ENCODE measurements at places on chromosomes 16 and 17.

DNA sequence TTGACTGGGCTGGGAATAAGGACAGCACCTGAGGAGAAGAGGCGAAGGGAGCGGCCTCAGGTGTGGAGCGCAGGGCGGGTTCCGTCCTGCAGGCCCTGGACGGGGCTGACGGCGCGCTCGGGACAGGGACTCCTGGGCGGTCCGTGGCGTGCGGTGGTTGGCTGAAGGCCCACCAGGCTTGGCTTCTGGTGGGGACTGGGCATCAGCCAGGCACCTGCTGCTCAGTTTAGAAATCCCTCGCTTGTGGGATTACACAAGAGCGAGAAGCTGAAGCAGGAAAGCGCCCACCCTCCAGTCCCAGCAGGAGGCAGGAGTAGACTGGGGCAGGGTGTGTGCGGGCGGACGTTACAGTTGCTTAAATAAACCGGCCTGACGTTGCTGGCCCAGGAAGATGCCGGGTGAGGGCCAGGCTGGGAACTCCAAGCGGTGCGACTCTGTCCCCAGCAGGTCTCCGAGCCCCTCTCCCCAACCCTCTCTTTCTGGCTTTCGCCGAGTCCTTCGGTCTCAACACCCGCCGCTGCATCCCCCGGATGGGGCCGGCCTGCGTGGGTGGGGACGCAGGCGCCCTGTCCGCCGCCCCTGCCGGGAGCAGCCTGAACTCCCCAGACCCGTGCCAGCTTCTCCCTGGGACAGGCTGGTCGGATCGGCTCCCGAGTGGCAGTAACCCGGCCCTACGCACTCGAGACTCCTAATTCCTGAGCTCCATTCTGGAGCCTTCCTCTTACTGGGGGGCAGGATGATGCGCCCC is 639 bp downstream of the MIF4GD start:
- DNase-seq: peak; percentile 60

- no peak for DNase-seq
Observed at GRCh38 chr17:60538726-60539125, 12.7 kb upstream of the APPBP2 start.

GRCh38 chr16:53154513-53154912 is 99.7 kb downstream of the CHD9 start:
- DNase-seq: no peak

GRCh38 chr17:32302037-32302436 is 36.4 kb downstream of the RHBDL3 start:
- DNase-seq: no peak

DNA sequence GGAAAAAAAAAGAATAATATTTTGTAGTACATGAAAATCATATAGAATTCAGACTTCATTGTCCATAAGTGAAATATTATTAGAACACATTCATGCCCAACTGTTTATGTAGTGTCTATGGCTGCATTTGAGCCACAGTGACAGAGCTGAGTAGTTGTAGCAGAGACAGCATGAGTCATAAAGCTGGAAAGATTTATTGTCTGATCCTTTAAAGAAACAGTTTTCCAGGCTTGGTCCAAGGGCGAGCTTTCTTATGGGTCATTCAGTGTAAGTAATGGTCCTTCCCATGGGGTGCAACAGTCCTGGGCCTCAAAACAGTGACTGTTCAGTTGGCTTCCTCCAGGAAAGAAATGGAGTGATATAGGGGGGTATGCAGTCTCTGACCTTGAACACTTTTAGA is 260.2 kb downstream of the HS3ST4 start:
- no peak for DNase-seq

- peak; percentile 74 for DNase-seq
Observed at GRCh38 chr16:70395345-70395901, 43.5 kb downstream of the ST3GAL2 start.

DNA sequence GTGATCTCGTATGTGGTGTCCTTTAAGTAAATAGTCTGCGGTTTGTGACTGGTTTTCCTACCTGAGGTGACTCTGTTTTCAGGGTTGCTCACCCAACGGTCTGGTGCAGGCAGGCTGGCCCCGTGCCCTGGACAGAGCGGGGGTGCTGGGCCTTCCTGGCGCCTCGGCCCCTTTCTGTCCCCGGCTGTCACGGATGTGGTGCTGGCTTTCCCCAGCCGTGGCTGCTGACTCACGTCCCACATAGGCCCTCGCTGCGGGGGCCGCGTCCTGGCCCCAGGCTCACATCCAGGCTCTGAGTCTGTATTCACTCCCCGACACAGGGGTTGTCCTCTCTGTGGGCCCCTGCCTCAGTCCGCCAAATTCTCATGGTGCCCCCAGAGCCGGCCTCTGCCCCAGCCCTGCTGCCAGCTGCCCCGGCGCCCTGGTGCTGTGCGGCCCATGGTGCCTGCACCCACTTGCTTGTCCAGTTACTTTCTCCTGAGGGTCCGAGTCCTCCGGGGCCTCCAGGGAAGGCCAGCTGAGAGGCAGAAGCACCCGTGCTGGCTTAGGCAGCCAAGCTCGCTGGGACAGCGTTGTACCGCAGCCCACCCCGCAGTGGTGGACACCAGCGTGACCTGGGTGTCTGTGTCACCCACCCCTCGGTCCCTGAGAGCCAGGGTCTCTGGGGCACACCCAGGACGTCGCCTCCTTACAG is 5.9 kb downstream of the CHMP6 start:
- DNase-seq: no peak

DNA sequence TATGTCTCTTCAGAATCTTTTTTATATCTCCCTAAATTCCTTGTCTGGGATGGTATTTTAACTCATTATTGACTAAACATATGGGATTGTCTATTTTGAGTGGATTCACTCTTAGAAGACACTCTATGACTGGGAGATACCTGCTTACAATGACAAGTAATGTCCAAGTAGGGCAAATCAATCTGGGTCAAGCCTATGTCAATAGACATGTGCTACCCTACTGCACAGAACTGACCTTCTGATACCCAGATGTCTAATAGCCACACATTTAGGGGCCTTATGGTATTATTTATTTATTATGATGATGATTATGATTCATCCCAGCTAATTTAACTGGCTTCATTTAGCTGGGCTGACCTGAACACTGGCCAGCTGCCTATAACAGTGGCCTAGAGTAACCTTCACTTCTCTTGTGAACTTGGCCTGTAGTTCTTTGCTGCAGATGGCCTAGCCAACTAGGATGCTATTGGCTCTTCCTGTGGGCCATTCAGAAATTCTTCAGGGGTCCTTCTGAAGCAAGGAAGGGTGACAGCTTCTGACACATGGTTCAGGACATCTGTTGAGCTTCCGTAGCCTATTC is 138.0 kb downstream of the ANKFN1 start:
- no peak for DNase-seq

GRCh38 chr17:75874323-75875181 is 3.8 kb downstream of the TRIM47 start:
- no peak for DNase-seq

GRCh38 chr17:32516940-32517701 is 30.3 kb downstream of the CDK5R1 start:
- peak; percentile 5 for DNase-seq

DNA sequence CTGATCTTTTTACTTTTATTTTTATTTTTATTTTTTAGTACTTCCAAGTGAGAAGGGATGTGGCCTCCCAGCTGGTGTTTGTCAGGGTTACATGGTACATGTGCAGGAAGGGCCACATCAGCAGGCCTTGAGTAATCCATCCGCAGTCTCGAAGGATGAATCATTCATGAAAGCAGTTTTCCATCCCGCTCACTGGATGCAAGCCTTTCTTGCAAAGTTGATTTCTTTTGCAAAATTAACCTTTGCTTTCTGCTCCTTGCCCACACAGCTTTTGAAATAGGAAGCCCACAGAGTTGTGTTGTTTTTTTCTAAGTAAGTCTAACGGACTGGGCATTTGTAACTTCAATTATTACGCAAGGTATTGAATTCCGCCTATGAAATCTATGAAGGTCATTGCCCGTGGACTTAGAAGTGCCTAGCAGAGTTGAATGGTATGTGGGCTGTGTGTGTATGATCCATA is 157.4 kb downstream of the PRKCA start:
- DNase-seq: peak; percentile 30

- DNase-seq: no peak
Observed at GRCh38 chr16:54336631-54337204, 50.1 kb upstream of the IRX3 start.

DNA sequence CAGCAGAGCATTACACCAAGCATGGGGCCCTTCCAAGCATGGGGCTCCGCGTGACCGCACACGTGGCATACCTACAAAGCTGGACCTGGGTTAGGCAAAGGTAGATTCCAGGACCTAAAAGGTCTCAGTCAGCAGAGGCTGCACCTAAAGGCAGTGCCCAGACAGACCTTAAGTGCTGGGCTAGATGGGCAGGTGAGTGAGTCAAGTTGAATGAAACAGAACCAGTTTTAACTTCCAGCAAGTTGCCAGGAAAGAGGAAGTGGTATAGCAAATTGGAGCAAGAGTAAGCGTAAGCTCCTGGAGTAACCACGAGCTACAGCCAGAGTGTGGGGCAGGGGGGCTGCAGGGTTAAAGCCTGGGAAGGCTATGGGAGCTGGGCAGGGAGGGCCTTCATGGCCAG is 49.5 kb downstream of the SRCIN1 start:
- DNase-seq: no peak

DNA sequence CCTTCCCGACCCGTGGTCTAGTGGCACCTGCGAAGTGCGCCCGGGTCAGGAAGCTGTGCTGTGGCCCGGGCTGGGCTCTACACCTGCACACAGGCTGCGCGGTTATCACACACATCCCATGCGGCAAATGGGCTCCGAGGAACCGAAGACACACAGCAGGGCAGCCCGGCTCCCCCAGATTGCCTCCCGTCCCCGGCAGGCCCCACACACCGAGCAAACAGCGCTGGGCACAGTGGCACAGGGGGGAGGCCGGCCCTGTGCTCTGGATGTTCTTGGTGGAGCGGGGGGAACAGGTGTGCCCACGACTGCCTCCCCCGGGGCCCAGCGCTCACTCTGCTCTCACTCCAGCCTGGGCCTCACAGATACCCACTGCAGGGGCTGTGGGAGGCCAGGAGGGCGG is 28.9 kb upstream of the PABPN1L start:
- no peak for DNase-seq

GRCh38 chr16:16105646-16106045 is 117.6 kb downstream of the ABCC6 start:
- no peak for DNase-seq

DNA sequence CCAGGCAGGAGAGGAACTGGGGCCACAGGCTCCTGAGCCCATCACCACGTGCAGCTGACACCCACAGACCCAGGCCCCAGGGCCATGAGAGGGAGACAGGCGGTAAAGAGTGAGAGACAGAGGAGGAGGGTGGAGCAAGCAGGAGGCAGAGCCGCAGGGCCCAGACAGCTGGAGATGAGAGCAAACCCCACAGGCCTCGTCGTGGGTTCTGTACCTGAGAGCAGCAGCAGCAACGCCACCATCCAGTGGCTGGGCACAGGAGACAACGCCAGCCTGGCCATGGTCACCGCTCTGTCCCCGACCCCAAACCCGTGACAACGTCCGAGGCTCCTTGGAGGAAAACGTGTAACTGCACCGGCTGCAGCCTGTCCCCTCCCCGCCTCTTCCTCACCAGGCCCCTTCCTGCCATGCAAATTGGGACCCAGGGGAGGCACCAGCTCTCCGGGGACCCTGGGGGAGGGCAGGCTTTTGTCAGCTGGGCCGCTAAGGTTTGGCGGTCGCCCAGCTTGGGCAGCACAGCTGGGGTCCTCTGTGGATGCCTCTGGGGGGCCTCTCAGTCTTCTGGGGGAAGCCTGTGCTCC is at the start of gene CD79B:
Gene CD79B (minus strand): TSS at position 351 of the 581 bp plus-strand sequence. CDS start 70 bp downstream, at position 281.
- DNase-seq: peak; percentile 40

DNA sequence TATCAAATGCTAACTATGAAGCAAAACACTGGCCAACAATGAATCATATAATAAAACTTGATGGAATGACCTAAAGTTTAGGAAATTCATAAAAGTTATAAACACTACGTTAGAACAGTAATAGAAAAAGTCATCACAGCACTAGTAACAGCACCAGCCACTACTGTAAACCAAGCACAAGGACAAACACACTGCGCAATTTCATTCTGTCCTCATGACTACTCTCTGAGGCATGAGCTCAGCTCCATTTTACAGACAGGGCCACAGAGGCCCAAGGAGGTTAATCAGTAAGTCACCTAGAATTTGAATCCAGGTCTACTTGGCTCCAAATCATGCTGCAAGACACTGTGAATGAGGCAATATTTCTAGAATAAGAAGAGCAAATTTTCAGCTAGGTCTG is 13.4 kb downstream of the EMC8 start:
- DNase-seq: no peak

DNA sequence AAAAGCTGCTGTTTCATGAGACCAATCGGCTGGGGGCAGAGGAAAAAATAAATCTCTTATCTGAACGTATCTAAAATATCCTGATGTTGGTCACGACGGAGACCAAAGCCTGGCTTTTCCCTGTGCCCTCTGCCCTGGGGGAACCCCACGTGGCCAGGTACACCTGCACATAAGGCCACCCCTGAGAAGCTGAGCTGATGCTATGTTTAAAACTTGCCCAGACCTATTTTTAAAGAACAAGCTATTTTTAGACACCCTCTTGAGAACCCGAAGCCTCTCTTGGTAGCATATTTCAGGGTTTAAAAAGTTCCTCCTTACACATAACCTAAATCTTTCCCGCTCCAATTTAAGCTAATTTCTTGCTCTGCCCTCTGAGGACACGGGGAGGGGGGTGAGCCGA is 210.4 kb downstream of the GSG1L start:
- no peak for DNase-seq

DNA sequence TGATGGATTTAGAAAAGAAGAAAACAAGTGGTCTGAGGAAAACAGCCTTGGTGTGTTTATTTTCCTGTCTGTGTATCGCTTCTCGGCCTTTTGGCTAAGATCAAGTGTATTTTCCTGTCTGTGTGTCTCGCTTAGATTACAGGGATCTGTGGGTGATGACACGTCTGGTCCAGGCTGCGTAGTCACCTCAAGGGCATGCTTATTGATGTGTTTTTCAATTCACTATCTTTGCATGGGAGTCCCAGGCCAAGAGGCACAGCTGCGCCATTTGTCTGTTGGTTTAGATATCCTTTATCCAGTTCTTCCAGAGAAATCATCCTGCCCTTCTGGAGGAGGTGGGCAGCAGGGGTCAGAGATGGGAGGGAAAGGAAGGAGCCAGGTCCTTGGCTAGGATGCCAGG is 47.1 kb upstream of the STH start:
- no peak for DNase-seq

DNA sequence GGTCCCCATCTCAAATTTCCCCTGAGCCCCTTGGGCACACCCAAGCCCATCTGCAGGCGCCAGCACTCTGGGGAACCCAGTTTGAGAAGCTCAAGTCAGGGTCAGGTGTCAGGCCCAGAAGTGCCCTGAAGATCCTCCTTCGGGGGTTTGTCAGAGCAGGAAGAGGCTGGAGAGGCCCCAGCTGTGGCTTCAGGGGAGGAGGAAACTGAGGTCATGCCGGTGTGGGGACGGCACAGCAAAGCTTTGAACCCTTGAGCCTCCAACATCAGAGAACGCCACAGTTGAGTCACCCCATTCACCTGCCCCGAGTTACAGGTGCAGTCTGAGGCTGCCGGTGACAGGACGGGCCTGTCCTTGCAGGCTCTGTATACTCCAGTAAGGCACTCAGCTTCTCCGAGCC is 140.2 kb upstream of the CIBAR2 start:
- no peak for DNase-seq
